ENCODE measurements at places on chromosomes 1 and 21.

DNA sequence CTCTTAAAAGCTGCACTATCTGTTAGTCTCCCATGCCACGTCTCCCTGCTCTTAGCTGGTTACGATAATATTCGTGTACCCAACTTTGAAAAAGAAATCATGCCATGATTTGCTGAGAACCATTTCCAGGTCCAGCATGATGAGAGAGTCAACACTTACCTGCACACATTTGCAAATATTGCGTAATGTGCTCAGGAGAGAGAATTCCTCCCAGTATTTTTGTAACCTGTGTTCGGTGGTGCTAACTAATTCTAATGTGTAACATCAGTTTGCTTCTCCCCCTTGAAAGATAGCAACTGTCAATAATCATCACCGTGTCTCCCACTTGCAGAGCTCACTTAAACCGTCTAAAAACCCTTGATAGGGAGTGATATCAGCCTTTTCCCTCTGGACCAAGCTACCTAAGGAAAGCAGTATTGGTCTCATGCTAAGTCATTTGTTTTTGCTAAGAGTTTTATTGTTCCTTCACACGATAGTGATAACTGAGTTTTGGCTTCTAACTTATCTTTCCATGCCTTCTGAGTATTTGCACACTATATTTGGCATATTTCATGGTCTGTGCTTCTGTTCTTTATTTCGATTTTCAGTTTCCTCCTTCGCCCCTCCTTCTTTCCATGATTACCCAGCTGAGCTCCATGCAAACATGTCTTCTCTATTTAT is 61.1 kb upstream of the IRF2BP2 start:
- DNase-seq, result peak; percentile 65

GRCh38 chr1:56331207-56331891 is 248.0 kb downstream of the PLPP3 start:
- DNase-seq, result no peak

- no peak for DNase-seq
Observed at GRCh38 chr1:247357052-247357780, 25.5 kb upstream of the ZNF496 start.

DNA sequence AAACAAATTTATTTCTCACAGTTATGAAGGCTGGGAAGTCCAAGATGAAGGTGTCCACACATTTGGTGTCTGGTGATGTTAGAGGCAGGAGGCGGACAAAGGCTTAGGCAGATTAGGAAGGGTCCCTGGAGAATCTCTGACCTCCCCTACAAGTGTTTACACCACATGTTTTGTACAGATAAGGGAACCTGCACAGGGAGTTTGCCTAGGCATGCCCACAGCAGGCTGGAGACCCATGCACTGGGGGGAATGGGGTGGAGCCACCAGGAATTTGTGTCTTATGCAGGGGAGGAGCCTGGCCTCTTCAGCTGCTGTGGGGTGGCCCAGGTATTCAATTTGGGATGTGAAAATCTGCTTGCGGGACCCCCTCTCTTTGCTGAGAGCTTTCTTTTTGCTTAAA is 131.3 kb downstream of the PATJ start:
- no peak for DNase-seq

DNA sequence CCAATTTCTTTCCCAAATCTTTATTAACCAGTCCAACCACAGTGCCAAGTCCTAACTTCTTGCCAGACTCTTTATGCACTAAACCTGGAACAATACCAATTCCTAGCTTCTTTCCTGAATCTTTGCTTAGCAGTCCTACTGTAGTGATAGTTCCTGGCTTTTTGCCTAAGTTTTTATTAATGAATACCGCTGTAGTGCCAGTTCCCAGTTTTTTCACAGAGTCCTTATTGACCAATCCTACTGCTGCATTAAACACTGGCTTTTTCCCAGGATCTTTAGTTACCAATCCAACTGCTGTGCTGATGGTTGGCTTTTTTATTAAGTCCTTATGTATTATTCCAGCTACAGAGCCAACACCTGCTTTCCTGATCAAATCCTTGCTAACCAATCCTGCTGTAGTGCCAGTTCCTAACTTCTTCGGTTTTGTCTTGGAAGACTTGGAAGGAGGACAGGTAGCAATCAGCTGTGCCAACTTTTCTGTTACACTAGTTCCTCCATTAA is 80.8 kb downstream of the ASH1L start:
- no peak for DNase-seq

- DNase-seq, result no peak
Observed at GRCh38 chr1:171611306-171611705, 10.7 kb upstream of the MYOCOS start.

DNA sequence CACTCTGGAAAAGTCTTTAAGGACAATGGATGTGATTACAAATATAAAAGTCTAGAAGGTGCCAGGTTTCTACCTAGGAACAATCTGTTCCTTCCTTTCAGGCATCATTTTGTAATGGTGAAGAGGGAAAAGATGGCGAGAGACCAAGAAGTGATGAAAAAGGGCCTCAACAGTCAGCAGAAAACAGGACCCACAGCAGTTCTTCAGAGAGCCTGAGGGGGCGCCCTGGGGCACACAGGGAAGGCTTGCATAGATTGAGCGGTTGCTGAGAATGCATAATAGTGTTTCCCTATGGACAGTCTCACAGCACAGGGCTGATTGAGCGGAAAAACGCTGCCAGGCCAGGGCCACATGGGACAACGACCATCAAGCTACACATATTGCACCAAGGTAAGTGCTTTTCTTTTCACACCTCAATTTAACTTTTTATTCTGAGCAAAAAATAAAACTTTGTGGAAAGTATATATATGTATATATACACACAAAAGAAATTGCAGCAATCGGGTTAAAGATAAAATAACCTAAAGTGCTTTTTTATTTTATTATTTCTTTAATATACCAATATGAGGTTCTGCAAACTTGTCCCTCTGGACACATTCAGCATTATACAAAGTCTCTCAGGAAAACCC is 3.1 kb upstream of the YRDC start:
- DNase-seq, result peak; percentile 82

- DNase-seq, result no peak
Observed at GRCh38 chr1:53417074-53417511, 42.1 kb upstream of the DMRTB1 start.

DNA sequence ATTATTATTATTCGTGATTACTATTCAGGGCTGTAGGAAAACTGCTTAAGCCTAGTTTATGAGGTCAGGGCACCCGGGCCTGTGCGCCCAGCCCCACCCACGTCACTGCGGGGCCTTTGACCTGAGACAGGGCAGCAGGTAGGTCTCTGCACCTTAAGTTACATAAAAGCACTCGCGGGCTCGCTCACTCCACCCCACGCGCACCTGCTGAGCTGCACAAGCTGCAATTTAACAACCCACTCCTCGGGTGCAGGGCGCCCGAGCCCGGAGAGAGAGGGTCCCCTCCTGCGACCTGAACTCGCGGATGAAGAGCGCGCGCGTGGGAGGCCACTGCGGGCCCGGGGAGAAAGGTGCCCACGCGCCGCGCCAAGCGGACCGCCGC is 477 bp downstream of the ICMT start:
- DNase-seq, result no peak

DNA sequence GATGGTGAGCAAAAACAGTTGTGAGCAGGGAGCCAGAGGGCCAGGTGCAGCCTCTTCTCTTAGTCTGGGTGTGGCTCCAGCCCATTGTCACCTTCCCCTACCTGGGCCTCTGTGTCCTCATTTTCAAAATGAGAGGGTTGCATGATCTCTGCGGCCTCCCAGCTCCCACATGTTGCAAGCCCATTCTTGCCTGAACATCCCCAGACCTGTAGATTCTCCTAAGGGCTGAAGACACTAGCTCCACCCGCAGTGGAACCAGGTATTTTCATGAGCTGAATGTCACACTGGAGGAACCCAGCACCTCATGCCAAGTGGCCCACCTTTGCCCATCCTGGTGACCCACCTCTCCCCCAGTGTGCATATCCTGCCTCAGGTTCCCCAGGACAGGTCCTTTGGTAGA is 12.3 kb downstream of the IKBKE start:
- DNase-seq, result no peak

DNA sequence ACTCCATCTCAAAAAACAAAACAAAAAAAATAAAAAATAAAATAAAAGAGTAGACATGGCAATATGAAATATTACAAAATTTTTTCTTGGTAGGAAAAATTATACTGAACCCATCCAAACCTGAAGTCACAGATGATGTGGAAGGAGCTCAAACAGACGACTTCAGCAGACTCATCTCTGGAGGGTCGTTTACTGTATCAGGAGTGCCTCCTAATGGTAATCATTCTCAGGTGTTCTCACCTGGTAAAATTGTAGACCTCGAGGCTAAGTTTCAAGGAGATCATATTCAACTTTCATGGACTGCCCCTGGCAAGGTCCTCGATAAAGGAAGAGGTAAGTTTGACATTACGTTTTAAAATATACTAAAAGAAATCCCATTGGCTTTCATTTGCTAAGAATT is 54.3 kb upstream of the SH3GLB1 start:
- no peak for DNase-seq

- peak; percentile 12 for DNase-seq
Observed at GRCh38 chr1:116537040-116537831, 33.6 kb downstream of the CD58 start.

DNA sequence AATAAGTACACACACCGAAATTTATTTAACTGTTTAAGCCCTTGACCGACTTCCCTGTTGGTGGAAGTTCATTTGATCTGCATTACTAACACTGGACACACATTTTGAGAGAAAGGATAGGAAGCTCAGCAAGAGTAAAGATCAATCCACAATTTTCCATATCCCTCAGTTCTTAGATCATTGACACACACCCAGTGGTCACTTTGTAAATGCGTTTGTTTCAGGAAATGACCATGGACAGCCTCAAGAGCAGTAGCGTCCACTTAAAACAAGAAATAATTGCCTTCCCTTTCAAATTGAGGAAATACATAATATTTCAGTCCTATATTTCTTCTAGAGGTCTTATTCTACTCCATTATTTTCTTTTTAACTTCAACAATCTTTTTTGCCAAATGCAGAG is 511.5 kb upstream of the PTBP2 start:
- DNase-seq, result no peak

DNA sequence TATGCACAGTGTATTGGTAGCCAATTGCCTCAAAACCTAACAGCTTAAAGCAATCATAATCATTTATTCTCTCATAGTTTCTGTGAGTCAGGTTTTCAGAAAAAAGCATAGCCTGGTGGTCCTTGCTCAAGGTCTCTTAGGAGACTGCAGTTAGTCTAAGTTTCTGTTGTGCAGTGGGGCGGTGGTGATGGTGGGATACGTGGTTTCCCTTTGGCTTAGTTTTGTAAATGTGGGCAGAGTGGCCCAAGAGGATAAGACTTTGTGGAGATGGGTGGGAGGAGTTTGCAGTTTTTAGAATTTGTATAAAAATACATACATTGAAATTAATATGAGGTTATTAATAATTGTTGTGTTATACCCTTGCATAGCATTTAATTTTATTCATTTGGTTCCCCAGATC is 68.6 kb downstream of the NOS1AP start:
- DNase-seq, result no peak

Measured in T47D (cell line).